Glomerular endothelial cell (primary cell): ENCODE measurements at places on chromosomes 12 and 14. TPM values are rescaled to one million over a fixed set of nuclear protein-coding genes. Genes with fewer than 3 reads are reported as not detected.

CPNE8 gene
- total RNA-seq = 21.2 and 24.9 TPM in 2 replicates

RPS6KA5 gene
- total RNA-seq = 1.2 and 2.0 TPM in 2 replicates

CIROP gene
- not detected in 2 replicates for total RNA-seq

PRKD1 gene
- 7.2 and 12.3 TPM in 2 replicates for total RNA-seq

LRP10 gene
- 187 and 195 TPM in 2 replicates for total RNA-seq

STON2 gene
- total RNA-seq = 3.4 and 6.4 TPM in 2 replicates

GSC gene
- not detected in 2 replicates for total RNA-seq

GRIP1 gene
- total RNA-seq = 0.39 and 0.88 TPM in 2 replicates

IGF1 gene
- 0.06 and 0.39 TPM in 2 replicates for total RNA-seq

DLK1 gene
- total RNA-seq = not detected in 2 replicates

SDS gene
- not detected in 2 replicates for total RNA-seq

C12orf43 gene
- 18.0 and 19.8 TPM in 2 replicates for total RNA-seq

CD163 gene
- total RNA-seq = not detected in 2 replicates

DPPA3 gene
- total RNA-seq = not detected in 2 replicates
